HS-5 (cell line): ENCODE measurements at places on chromosomes 11 and 22.

DNA sequence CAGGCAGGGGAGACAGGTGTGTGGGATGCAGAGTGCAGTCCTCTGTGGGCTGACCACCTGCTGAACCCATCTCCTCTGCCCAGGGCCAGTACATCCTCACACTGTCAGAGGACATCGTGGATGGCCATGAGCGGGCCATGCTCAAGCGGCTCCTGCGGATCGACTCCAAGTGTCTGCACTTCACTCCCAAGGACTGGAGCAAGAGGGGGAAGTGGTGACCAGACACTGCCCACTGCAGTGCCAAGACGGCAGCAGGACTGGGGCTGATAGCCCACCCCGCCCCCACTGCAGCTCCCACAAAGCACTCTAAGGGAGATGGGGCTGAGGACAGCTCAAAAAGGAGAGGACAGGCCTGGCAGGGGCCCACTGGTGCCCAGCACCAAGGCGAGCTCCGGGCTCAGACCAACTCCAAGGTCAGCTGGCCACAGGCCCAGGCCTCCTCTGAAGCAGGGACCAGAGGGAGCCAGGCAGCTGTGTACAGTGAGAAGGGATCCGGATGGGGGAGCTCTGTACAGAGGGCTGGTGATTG is 1.6 kb downstream of the RNASEH2C start:
- no peak for DNase-seq

DNA sequence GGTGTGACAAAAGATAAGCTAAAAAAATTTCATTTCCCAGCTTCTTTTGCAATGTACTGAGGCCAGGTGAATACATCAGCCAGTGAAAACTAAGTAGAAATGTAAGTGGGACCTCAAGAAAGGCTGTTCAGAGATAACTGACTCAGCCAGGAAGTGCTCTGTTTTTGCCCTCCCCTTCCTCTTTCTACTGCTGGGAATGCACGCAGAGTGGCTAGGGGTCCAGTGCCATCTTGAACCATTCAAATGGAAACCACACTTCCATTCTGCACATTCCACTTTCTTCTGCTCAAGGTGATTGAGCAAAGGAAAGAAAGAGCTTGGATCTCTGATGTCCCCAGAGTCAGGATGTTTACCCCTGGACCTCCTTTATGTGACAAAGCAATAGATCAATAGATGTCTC is 27.8 kb upstream of the LMO2 start:
- no peak for DNase-seq

- peak; percentile 80 for DNase-seq
Observed at GRCh38 chr22:38238519-38239071, 34.2 kb downstream of the TMEM184B start.

- no peak for DNase-seq
Observed at GRCh38 chr22:28670161-28670560, 9.5 kb downstream of the TTC28 start.

- no peak for DNase-seq
Observed at GRCh38 chr11:124955035-124955434, 1.0 kb downstream of the CCDC15 start.

DNA sequence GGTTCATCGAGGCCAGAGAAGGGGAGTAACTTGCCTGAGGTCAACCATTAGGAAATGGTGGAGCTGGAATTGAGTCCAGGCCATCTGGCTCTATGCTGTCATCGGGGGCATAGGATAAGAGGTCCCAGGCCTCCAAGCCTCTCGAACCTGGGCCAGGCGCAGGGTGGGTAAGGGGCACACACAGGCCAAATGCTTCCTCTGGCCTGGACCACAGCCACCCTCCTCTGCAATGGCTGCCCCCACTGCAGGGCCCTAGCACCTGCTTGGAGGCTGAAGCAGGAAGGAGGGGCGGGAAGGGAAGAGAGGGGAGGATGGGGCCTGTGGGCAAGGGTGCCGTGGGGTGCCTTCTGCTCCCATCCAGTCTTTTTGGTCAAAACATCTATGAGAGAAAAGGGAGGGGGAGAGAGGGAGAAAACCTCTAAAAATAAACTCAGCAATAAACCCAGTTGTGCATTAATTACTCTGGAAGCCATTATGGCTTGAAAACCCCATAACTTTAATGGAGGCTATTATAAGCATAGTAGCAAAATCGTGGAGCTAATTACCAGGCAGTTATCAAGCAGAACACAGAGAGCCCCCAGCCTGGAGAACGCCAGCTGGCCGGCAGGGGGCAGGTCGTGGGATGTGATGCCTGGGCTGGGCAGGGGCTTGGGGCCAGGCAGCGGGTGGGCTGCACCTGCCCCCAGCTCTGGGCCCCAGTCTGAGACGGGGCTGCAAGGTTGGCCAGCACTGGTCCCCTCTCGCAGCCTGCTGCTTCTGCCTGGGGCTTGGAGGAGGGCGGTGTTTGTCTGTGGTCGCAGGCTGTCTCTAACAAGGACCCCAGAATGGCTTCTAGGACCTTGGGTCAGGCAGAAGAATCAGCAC is 21.1 kb downstream of the B3GAT1 start:
- no peak for DNase-seq

- DNase-seq = no peak
Observed at GRCh38 chr11:34033399-34033798, 18.1 kb upstream of the CAPRIN1 start.

DNA sequence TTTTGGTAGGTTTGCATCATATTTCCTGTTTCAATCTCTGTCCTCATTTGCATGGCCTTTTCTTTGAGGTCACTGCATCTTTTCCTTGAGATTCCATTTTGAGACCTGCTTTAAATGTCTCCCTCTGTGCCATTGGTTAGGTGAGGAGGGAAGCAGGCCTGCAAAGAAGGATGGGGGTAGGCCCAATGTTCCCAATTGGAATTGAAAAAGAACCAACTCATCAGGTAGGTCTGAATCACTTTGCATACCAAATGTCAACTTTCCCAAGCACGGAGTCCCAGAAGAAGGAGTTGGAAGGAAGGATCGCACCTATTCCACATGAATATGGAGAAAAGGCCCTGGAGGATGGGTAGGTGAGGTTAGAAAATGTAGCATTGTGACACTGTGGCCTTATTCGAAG is 318.5 kb downstream of the BLID start:
- no peak for DNase-seq

DNA sequence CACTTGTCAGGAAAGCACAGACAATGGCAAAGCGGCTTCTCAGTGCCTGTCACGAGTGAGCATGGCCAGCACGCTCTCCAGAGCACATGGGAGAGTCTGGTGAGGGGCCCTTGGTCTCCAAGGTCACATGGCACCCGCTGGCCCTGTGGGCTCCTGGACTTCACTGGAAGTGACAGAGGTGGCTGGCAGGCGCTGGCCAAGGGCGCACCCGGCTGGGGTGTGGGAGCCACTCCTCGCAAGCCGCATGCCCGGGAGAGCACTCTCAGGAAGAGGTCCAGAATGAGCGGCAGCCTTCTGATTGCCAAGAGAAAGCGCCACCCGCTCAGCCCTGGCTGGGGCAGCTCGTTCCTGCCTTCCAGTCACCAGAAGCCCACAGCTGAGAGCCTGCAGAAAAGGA is 17.1 kb upstream of the MOB2 start:
- no peak for DNase-seq

DNA sequence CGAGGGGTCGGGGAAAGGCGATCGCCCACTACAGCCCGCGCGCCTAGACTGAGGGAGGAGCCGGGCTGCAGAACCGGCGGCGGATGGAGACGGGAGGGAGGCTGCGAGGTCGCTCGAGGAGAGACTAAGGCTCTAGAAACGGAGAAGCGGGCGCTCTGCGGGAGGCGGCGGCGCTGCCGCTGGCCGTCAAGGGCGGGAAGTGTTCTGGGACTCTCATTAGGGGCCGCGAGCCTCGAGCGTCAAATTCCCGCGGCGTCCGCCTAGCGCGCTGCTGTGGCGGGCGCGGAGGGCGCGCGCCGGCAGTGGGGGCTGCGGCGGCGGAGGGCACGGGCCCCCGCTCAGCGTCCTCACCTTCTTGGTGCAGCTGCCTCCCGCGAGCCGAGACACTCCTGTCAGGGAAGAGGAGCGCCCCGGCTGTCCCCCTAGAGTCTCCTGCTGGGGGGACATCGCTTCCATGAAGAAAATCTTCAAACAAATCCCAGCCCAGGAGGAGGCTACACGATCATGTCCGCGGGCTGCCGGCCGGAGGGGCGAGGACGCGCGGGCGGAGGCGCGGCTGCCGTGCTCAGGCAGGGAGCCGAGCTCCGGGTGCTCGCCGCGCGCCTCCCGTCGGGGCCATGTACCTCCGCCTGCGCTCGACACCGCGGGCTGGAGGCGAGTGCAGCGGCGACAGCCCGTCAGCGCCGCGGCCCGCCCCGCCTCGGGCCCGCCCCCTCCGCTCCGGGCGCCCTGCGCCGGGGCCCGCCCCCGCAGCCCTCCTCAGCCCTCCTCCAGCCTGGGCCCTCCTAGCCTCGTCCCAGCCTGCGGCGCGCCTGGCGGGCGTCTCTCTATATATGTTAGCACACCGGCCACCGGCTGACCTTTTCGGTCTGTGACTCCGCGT is at the start of gene ARHGAP20:
Gene ARHGAP20 (minus strand): TSS at position 662 of the 883 bp plus-strand sequence. CDS start 206 bp downstream, at position 456.
- no peak for DNase-seq

- no peak for DNase-seq
Observed at GRCh38 chr11:111253131-111253530, 7.6 kb downstream of the POU2AF2 start.

DNA sequence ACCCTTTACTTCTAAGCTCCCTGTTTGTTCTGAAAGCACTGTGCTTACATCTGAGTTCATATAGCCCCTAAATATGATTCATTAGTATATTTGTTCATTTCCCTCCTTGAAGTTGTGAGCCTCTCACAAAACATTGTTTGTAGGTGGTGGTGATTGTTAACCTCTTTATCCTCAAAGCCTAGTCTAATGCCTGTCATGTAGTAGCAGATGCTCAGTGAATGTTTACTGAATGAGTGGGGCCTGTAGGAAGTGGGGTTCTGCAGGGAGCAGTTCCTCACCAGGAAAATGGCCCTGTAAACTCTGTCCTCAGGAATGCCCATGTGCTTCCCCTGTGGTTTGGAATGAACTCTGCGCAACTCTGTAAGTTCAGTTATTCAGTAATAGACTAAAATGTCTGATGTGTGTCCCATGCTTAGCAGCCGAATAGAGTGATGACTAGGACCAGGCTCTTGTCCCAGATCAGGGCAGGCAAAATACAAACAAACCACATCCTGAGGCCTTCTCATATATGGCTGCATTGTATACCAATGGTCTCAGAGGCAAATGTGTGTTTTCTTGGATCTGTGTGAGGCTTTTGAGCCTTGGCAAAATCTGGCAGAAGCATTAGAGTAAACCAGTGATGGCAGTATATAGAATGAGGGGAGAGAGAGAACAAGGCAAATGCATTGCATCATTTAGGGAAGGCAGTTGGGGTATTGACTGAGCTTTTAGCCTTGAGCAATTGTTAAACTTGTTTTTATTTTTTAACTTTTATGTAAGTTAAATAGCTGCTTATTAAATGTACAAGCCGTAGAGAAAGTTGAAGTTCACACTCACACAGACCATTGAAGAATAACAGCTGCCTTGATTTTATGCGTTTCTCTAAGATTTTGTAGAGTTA is 91.4 kb upstream of the BIRC3 start:
- DNase-seq = peak; percentile 100

- DNase-seq = no peak
Observed at GRCh38 chr11:75450826-75451821, 18.1 kb upstream of the KLHL35 start.

DNA sequence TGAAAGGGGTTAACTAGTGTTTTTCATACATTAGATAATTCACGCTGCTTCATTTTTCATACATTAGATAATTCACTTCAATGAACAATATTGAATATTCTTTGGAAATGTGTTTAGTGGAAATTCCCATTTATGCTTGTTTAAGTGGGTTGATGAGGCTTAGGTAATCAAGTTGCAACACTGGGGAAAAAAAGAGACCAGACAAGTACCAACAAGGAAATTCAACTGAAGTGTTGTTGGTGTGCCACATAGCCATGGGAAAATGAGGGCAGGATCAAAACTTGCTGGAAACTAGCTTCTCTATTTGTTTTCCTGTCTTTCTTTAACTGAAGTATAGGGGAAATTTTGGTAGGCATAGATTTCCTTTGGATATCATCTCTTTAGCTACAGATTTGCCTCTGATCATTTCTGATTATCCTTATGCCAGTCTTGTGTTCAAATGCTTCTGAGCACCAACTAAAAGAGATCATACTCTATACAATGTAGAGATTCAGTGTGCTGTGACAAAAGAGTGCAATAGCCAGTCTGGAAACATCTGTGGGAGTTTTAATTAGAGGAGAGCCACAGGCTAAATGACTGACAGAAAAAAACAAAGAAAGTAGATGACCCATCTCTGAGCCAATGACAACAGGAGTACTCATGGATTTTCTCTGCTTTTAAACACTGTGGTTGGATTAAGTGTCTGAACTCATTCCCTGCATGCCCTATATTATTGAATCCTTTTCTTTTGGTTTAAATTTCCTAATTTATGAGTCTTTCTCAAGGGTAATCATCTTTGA is 67.6 kb upstream of the CTSC start:
- no peak for DNase-seq

- no peak for DNase-seq
Observed at GRCh38 chr11:118100691-118101232, 14.0 kb upstream of the SMIM35 start.

DNA sequence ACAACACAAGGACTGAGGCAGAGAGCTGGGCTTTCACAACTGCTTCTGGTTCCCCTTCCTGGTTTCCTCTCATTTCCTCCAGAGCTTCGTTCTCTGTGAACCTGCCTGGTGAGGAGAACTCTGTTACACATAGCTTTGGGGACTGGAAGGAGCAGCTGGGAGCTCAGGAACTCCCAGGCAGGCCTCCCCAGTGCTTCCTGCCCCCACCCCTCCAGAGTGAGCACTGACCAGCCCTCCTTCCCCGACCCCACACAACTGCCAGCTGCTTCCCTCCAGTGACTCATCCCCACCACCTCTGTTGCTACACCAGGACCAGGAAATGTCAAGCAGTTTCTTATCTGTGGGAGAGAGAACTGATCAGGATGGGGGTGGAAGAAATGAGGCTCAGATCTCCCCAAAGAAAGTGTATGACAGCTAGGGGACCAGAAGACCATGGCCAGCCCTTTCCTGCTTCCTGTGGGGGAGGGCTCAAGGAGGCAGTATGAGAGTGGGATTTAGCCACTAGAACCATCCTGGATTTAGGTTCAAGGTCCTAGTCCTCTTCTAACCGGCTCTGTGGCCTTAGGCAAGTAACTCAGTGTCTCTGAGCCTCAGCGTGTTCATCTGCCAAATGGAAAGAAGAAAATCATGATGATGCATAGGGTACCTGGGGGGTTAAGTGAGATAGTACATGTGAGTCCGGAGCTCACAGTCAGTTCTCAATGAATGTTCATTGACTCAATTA is 4.5 kb upstream of the TP53I11 start:
- DNase-seq = peak; percentile 61

- DNase-seq = no peak
Observed at GRCh38 chr11:34600339-34601084, 20.4 kb upstream of the EHF start.

- DNase-seq = no peak
Observed at GRCh38 chr11:59076876-59077571, 9.1 kb upstream of the GLYATL1B start.
